Hematopoietic multipotent progenitor cell treated with erythropoietin and hydrocortisone succinate and interleukin-3 and kit ligand, for 6 days (in vitro differentiated cells): ENCODE measurements at places on chromosomes 11 and 22.

DNA sequence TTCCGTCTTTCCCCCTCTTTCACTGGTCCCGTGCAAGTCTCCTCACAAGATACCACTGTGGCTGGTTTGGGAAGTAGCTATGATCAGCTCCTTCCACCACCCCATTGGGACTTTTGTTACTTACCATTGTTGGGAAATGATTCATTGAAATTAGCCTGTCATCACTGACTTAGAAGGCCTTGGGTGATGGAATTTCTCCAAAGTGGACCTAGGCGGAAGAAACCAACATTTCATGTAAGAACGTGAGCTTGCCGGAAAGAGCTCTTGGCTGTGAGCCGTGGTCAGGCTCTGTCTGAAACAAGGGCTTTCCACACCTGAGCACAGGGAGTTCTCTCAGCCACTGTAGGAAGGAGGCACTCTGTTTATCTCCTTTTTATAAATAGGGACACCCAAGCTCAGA is 23.5 kb upstream of the CRYBB3 start:
- DNase-seq = no peak

- DNase-seq = no peak
These were observed 53.0 kb downstream of the GRAMD1B start for GRCh38 chr11:123483058-123483457.

- no peak for DNase-seq
These were observed 76.7 kb downstream of the TRIM29 start for GRCh38 chr11:120061036-120061760.

GRCh38 chr11:35912883-35913624 is 30.8 kb upstream of the LDLRAD3 start:
- DNase-seq = peak; percentile 6
